ENCODE measurements at places on chromosomes 7 and 10.

GRCh38 chr7:111531993-111532392 lies 30.3 kb downstream of the IMMP2L start:
- DNase-seq, result peak; percentile 21
- H3K27me3 ChIP-seq, result no peaks in the 10 kb centered on the region
- peak overlapping the region; percentile 18 for H3K27ac ChIP-seq
- H3K4me3 ChIP-seq, result peak overlapping the region; percentile 10
- H3K36me3 ChIP-seq, result no peaks in the 10 kb centered on the region

- DNase-seq, result peak; percentile 29
- no peak overlapping the region for H3K27ac ChIP-seq
- H3K4me1 ChIP-seq, result no peaks in the 10 kb centered on the region
- no peak overlapping the region for H3K4me3 ChIP-seq
- H3K36me3 ChIP-seq, result no peaks in the 10 kb centered on the region
Measured at GRCh38 chr10:132684164-132684891, 101.6 kb downstream of the NKX6-2 start.

GRCh38 chr10:6507311-6507710 lies 72.8 kb downstream of the PRKCQ start:
- H3K36me3 ChIP-seq, result no peaks in the 10 kb centered on the region
- no peaks in the 10 kb centered on the region for H3K4me1 ChIP-seq
- no peak for DNase-seq

DNA sequence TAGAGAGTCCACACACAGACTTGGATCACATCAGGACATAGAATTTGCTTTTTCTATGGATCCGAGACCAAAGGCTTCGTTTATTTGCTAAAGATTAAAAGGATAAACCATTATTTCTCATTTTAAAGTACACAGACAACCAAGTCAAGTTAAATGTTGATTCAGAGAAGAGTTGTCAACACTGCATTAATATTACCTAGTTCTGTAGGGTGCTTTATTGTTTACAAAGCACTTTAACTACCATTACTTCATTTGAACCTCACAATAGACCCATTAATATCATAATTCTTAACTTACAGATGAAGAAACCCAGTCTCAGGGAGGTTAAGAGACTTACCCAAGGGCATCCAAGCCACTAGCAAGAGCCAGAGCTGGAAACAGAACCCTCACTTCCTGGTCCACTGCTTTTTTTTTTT lies 43.2 kb upstream of the GSAP start:
- peak overlapping the region; percentile 46 for H3K27ac ChIP-seq
- H3K36me3 ChIP-seq, result no peaks in the 10 kb centered on the region
- DNase-seq, result no peak
- peaks cover 60% of the 10 kb centered on the region for H3K4me1 ChIP-seq
- peak overlapping the region; percentile 4 for H3K4me3 ChIP-seq
- no peaks in the 10 kb centered on the region for H3K27me3 ChIP-seq

DNA sequence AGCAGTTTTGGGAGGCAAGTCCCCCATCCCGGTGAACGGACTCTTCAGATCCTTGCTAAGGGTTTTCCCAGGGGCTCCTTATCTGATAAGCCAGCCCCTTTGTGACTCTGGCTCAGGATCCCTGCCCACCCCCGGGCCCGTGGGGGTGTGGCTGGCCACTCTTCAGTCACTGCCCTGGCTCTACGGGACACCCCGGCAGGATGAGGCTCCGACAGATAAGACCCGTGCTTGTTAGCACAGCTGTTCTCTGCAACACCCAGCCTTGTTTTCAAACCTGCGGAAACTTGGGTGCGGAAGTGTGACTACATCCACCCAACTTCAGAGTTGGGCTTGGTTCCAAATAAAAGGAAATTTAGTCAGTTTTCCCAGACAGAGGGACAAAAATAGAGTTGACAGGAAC lies 66.7 kb upstream of the PODXL start:
- no peaks in the 10 kb centered on the region for H3K4me1 ChIP-seq
- H3K27me3 ChIP-seq, result no peaks in the 10 kb centered on the region
- no peak overlapping the region for H3K4me3 ChIP-seq
- H3K36me3 ChIP-seq, result no peaks in the 10 kb centered on the region
- DNase-seq, result no peak

DNA sequence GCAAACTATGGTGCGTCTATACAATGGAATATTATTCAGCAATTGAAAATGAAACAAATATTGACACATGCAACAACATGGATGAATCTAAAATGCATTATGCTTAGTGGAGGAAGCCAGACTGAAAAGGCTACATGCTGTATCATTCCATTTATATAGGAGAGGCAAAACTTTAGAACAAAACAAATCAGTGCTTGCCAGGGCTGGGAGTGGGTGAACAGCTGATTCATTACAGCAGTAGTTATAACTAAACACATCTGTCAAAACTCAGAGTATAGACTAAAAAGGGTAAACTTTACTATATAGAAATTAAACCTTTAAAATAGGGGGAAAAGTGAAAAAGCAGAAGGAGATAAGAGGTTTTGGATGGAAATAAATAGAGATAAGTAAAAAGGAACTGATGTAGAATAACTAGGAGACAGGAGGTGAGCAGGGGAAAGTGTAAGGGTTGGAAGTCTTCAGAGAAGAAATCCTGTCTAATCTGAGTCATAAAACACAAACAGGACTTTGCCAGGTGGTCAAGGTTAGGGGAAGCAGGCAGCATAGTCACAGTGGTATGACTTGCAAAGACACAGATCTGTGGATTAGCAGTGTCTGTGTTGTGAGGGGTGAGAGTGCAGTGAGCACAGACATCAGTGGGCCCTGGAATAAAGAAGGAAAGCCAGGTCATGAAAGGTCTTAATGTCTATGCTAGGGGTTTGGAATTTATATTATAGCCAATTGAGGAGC lies 349.8 kb downstream of the PHTF2 start:
- H3K4me3 ChIP-seq, result no peak overlapping the region
- DNase-seq, result no peak
- H3K27me3 ChIP-seq, result no peaks in the 10 kb centered on the region
- no peak overlapping the region for H3K27ac ChIP-seq

DNA sequence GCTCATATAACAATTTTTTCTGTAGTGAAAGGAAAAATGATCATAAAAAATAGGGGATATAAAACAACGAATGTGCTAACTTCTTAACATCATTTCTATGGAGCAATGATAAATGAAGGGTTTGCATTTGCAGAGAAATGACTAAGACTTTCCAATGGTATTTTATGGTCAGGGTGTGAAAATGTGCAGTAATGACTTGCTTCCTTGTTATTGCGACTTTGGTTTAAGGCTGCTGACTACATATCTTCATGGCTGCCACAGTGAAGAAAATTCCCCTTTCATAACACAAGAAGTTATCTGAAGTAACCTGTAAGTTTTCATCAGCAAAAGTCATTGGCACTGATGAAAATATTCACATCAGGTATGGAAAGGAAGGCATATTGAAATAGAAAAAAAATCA lies 166.1 kb upstream of the NRG3 start:
- no peak overlapping the region for H3K4me3 ChIP-seq
- DNase-seq, result no peak
- H3K27me3 ChIP-seq, result no peaks in the 10 kb centered on the region
- H3K36me3 ChIP-seq, result no peaks in the 10 kb centered on the region
- H3K27ac ChIP-seq, result no peak overlapping the region

DNA sequence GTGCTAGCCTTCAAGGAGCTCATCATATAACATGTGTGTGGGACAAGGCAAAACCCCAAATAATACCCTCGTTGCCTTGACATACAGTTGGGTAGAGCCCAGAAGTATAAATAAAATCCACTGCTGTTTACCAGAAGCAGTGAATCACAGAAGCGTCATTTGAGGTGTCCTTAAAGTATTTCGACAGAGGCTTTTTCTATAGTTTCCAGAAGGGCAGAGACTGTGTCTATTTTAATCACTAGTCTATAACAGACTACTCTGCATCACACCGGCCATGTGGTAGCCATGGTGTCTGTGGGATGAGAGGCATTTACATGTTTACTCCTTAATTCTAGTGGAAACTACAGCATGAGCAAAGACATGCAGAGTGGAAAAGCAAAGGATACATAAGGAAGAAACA lies 131.3 kb downstream of the CTTNBP2 start:
- DNase-seq, result no peak
- no peaks in the 10 kb centered on the region for H3K36me3 ChIP-seq
- no peaks in the 10 kb centered on the region for H3K27me3 ChIP-seq
- no peaks in the 10 kb centered on the region for H3K4me1 ChIP-seq

DNA sequence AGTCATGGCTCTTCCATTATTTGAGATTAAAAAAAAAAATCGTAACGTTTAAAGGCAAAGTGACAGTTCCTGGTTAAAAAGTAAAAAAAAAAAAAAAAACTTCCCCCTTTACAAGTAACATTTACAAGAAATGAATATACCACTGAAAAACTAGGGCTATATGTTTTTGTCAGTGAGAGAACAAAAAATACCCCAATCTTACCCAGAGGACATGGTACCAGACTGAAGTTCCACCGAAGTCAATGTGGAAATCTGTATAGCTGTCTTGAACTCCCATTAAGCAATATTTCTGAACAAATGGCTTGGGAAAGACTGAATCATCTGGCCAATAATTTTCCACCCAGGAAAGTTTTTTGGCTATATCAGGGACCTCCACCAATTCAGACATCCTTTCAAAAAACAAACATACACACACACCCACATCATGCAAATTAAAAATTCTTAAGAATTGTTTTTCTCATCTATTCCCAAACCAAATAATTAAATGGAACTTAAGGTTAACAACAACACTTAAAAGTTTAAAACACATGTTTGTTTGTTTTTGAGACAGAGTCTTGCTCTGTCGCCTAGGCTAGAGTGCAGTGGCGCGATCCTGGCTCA lies 50.2 kb downstream of the KDM7A start:
- H3K27me3 ChIP-seq, result no peaks in the 10 kb centered on the region
- H3K27ac ChIP-seq, result no peak overlapping the region
- H3K36me3 ChIP-seq, result peaks cover 97% of the 10 kb centered on the region
- H3K4me3 ChIP-seq, result no peak overlapping the region

- no peak overlapping the region for H3K27ac ChIP-seq
- no peaks in the 10 kb centered on the region for H3K4me1 ChIP-seq
- no peaks in the 10 kb centered on the region for H3K36me3 ChIP-seq
Measured at GRCh38 chr10:111037858-111038257, 39.0 kb upstream of the ADRA2A start.
